Kidney epithelial cell (primary cell): ENCODE measurements at places on chromosomes 7 and 10.

DNA sequence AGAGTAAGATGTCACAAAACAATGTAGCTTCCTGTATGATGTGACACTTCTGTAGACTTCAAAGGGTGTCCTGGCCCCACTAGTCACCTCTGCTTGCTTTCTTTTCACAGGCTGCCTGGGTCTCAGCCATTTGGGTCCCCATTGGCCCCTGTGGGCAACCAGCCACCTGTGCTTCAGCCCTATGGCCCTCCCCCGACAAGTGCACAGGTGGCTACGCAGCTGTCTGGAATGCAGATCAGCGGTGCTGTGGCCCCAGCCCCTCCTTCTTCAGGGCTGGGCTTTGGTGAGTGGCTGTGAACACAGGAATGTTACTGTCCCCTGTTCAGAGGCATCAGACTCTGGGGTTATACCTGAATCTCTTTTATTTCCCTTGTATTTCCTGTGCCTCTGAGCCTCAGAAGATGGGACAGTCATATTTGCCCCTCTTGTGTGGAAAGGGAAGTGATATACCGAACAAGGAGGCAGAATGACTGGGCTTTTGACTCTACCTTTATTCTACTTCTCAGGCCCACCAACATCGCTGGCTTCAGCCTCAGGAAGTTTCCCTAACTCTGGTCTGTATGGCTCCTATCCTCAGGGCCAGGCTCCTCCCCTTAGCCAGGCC, 15.4 kb downstream of the SEC24C start:
- DNase-seq: no peak

GRCh38 chr10:43160046-43160920, 22.0 kb downstream of the CSGALNACT2 start:
- no peak for DNase-seq

- DNase-seq: no peak
Measured at GRCh38 chr10:63120554-63120953, 12.6 kb upstream of the NRBF2 start.

DNA sequence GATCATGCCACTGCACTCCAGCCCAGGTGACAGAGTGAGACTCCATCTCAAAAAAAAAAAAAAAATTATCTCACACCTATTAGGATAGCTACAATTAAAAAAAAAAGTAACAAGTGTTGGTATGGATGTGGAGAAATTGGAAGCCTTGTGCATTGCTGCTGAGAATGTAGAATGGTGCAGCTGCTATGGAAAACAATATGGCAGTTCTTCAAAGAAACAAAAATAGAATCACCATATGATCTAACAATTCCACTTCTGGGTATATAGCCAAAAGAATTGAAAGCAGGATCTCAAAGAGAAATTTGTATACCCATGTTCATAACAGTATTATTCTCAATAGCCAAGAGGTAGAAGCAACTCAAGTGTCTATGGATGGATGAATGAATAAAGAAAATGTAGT, 143.6 kb upstream of the PRR15 start:
- no peak for DNase-seq

DNA sequence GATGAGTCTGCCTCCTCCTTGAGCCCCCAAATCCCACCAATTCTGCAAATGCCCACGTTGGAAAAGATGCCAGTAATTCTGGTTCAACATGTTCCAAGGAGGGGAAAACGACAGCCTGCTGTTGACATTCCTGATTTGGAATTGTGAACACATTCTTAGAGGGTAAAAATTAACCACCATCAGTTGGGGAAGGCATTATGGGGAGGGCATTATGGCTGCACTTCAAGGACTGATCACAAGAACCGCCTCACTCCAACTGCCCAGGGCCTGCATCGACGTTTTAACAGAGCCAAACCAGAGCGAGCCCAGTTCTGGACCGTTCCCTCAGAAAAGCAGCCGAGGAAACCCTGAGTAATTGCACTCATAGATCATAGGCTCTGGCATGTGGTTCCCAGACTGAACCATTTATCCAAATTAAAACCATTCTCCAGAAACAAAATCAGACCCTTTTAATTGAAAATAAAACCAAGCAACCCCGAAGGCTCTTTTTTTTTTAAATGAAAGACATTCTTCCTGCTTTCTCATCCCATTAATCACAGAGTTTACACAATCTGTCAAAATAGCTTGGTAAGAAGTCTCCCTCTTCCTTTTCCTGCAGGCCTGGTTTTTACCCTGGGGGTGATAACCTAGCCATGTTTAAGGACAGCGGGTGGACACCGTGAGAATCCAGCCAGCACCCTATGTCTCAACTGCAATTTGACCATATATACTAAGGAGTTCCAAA, 8.0 kb downstream of the TNS3 start:
- DNase-seq: peak; percentile 48

GRCh38 chr7:127437837-127438236, 45.3 kb upstream of the ZNF800 start:
- peak; percentile 55 for DNase-seq

- no peak for DNase-seq
Measured at GRCh38 chr10:78207776-78208175, 174.1 kb downstream of the RPS24 start.

GRCh38 chr7:137545059-137545716, 201.7 kb upstream of the PTN start:
- DNase-seq: no peak

DNA sequence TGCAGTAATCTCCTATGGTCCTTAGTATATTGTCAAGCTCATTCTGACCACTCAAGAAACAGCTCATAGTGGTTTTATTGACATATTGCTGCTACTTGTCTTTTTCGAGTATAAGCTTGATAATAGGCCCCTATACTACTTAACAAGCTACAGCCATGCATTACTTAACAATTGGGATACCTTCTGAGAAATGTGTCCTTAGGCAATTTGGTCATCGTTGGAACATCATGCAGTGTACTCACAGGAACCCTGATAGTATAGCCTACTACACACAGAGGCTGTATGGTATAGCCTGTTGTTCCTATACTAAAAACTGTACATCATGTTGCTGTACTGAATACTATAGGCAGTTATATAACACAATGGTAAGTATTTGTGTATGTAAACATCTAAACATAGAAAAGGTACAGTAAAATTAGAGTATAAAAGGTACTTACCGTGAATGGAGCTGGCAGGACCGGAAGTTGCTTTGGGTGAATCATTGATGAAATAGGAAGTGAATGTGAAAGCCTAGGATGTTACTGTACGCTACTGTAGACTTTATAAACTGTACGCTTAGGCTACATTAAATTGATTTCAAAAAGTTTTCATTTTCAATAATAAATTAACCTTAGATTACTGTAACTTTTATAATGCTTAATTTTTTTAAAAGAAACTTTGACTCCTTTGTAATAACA, 160.9 kb downstream of the LRRC4 start:
- DNase-seq: no peak

- no peak for DNase-seq
Measured at GRCh38 chr10:110216942-110217661, 9.7 kb downstream of the MXI1 start.

DNA sequence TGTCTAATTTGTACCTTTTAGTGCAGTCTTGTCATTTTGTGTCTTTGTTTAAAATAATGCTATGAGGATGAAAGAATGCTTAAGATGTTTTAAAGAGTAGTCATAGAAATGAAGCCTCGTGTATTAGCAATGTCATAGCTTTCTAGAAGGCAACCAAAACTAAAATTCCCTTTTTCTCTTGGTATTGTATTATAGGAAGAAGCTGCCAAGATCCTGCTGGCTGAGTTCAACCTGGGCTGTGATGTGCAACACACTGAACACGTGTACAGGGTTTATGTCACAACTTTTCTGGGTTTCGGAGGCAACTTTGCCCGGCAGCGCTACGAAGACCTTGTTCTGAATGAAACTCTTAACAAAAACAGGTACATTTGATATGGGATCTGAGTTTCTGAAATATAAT, 36.2 kb downstream of the COX15 start:
- DNase-seq: no peak

DNA sequence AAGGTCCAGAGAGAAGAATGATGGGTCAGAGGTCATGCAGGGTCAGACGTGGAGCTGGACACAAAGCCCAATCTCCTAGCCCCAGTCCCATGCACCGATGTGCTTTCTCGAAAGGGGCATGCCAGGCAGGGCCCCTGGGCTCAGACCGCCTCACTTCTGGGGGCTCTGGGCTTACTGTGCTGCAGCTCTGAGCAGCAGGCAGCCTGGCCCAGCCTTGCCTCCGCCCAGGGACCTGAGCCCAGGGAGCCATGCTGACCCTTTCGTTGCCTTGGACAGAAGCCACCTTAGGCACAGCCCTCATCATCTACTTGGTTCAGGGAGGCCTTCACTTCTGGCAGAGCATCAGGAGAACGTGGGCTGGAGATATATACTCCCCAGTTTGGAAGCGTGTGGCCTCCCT, 161.2 kb downstream of the GRK5 start:
- DNase-seq: no peak

DNA sequence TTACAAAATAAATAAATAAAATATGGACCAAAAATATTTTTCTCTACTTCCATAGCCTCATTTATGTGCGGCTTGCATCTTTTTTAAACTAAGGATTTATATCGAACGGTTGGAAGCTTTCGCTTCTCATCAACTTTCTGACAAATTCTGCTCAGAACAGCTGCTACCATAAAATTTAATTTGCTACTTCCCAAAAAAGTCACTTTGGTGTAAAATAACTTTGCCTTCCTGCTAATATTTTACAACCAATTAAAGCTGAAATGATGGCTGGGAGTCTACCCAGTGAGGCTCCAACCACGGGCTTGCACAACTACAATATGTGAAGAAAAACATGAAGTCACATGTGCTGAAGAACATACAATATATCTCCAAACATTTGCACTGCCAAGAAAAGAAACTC, 253.1 kb upstream of the NEBL start:
- no peak for DNase-seq

GRCh38 chr7:149422914-149423301, 38.0 kb downstream of the ZNF777 start:
- DNase-seq: no peak
